CD8-positive, alpha-beta memory T cell (primary cell): ENCODE measurements at places on chromosomes 16 and 17. TPM values are rescaled to one million over a fixed set of nuclear protein-coding genes. Genes with fewer than 3 reads are reported as not detected.
A peak's percentile ranks its signal among the peaks of the same experiment; 100 is the strongest.

GRCh38 chr16:81444448-81445121 is at the start of gene CMIP:
Gene CMIP, plus strand, starts transcription at chr16:81444808.
- no peaks in the 10 kb centered on the region for H3K27me3 ChIP-seq
- peak; percentile 81 for DNase-seq
- H3K27ac ChIP-seq = peak within 1 kb of the TSS; percentile 84
- H3K4me1 ChIP-seq = peaks cover 45% of the 10 kb centered on the region
- H3K4me3 ChIP-seq = peak within 1 kb of the TSS; percentile 81

DNA sequence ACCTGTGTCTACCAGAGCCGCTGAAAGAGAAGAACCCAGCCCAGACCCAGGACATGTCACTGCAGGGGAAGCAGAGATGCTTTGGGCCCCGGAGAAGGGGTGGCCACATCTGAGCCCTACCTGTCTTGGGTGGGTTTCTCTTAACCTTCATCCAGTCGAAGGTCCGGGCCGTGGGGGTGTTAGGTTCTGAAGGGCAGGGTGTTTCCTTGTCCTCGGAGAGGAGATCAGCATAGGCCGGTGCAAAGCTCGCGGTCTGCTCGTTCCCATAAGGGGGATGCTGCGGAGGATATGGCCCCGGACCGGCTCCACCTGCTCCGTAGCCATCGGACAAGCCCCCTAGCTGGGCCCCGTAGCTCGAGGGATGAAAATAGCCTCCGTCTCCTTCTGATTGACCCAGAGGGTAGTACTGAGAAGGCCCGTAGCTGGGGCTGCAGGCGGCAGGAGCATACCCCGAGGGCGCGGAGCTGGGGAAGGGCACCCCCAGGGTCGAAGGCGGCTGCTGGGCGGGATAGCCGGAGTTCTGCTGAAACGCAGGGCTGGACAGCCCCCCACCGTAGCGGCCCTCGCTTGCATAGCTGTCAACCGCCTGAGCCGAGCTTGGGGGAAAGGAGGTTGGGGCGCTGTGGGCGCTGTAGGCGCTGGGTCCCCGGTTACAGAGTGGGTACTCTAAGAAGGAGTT is 464 bp downstream of the HOXB1 start:
- no peak for DNase-seq
- H3K27ac ChIP-seq = no peak overlapping the region
- no peaks in the 10 kb centered on the region for H3K4me1 ChIP-seq
- H3K36me3 ChIP-seq = no peaks in the 10 kb centered on the region
- peaks cover 5% of the 10 kb centered on the region for H3K27me3 ChIP-seq

GRCh38 chr17:28735242-28735722 is 6.7 kb downstream of the NEK8 start:
- H3K4me3 ChIP-seq = no peak overlapping the region
- peaks cover 15% of the 10 kb centered on the region for H3K4me1 ChIP-seq
- peak overlapping the region; percentile 31 for H3K27ac ChIP-seq
- no peaks in the 10 kb centered on the region for H3K36me3 ChIP-seq

GRCh38 chr17:72385475-72385874 is 264.7 kb downstream of the SOX9 start:
- H3K4me1 ChIP-seq = no peaks in the 10 kb centered on the region
- no peak overlapping the region for H3K4me3 ChIP-seq
- H3K27me3 ChIP-seq = no peaks in the 10 kb centered on the region
- no peak overlapping the region for H3K27ac ChIP-seq
- no peak for DNase-seq

GRCh38 chr17:13351046-13351445 is 250.7 kb downstream of the HS3ST3A1 start:
- H3K36me3 ChIP-seq = no peaks in the 10 kb centered on the region
- DNase-seq = no peak
- no peaks in the 10 kb centered on the region for H3K27me3 ChIP-seq
- H3K27ac ChIP-seq = no peak overlapping the region
- no peaks in the 10 kb centered on the region for H3K4me1 ChIP-seq

DNA sequence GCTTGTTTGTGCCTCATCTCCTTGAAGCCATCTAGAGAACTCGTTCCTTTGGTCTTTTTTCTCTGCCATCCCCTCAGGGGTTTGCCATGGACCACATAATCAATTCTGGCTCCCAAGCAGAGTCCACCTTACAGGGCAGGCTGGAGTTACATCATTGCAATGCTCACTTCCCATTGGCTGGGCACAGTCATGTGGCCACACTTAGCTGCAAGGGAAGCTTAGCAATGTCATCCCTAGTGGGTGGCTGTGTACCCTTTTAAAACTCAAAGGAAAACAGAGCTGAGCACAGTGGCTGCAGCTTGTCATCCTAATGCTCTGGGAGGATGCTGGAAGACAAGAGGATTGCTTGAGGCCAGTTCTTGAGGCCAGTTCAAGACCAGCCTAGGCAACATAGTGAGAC is 41.9 kb upstream of the POLR3E start:
- no peak overlapping the region for H3K4me3 ChIP-seq
- DNase-seq = no peak

- no peak overlapping the region for H3K27ac ChIP-seq
- no peak for DNase-seq
- no peaks in the 10 kb centered on the region for H3K36me3 ChIP-seq
- no peaks in the 10 kb centered on the region for H3K27me3 ChIP-seq
- no peaks in the 10 kb centered on the region for H3K4me1 ChIP-seq
These were observed 328.0 kb downstream of the TMEM114 start for GRCh38 chr16:8262299-8262698.

DNA sequence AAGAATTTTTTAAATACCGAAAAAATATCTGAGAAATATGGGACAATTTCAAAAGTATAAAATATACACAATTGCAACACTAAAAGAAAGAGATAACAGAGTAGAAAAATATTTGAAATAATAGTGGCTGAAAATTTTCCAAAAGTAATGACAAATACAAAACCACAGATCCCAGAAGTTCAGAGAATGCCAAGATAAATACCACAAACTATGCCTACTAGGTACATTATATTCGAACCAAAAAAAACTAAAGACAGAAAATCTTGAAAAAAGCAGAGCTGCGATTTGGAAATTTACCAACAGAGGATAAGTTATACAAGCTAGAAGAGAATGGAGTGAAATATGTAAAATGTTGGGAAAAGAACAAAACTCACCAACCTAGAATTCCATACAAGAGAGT is 191.3 kb upstream of the ELAC2 start:
- H3K27ac ChIP-seq = no peak overlapping the region
- DNase-seq = no peak
- no peak overlapping the region for H3K4me3 ChIP-seq
- H3K27me3 ChIP-seq = no peaks in the 10 kb centered on the region

DNA sequence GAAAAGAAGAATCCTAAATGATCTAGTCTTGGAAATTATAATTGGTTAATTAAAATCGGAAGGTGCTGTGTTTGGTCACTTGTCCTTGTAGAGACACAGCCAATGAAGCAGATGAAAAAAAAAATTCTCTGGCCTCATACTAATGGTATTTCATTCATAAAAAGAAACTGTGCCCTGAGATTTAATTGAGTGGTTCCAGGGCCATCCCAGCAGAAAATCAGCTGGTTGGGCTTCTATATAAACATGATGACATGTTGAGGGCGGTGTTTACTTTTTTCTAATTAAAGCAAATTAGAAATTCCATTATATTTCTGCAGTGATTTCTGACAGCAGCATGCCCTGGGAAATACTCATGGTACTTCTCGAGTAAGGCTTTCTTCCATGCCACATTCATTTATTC is 191.9 kb upstream of the KCNJ16 start:
- H3K4me3 ChIP-seq = no peak overlapping the region
- no peak for DNase-seq
- H3K27ac ChIP-seq = no peak overlapping the region
- no peaks in the 10 kb centered on the region for H3K27me3 ChIP-seq
- H3K4me1 ChIP-seq = no peaks in the 10 kb centered on the region

GRCh38 chr16:4218202-4218601 is 23.7 kb downstream of the SRL start:
- no peaks in the 10 kb centered on the region for H3K36me3 ChIP-seq
- H3K27ac ChIP-seq = no peak overlapping the region
- no peaks in the 10 kb centered on the region for H3K4me1 ChIP-seq
- DNase-seq = no peak
- no peaks in the 10 kb centered on the region for H3K27me3 ChIP-seq

- no peaks in the 10 kb centered on the region for H3K27me3 ChIP-seq
- H3K4me1 ChIP-seq = peaks cover 73% of the 10 kb centered on the region
- DNase-seq = no peak
- no peaks in the 10 kb centered on the region for H3K36me3 ChIP-seq
- no peak overlapping the region for H3K27ac ChIP-seq
These were observed 4.1 kb downstream of the RARA start for GRCh38 chr17:40312893-40313667.

- H3K27ac ChIP-seq = no peak overlapping the region
- H3K4me3 ChIP-seq = no peak overlapping the region
- H3K36me3 ChIP-seq = no peaks in the 10 kb centered on the region
- no peaks in the 10 kb centered on the region for H3K4me1 ChIP-seq
- no peak for DNase-seq
- H3K27me3 ChIP-seq = no peaks in the 10 kb centered on the region
These were observed 225.9 kb downstream of the CNTNAP4 start for GRCh38 chr16:76503091-76503490.

GRCh38 chr17:17104494-17104893 is 62.2 kb downstream of the MPRIP start:
- H3K27me3 ChIP-seq = no peaks in the 10 kb centered on the region
- no peak overlapping the region for H3K4me3 ChIP-seq
- no peak for DNase-seq
- no peaks in the 10 kb centered on the region for H3K36me3 ChIP-seq

DNA sequence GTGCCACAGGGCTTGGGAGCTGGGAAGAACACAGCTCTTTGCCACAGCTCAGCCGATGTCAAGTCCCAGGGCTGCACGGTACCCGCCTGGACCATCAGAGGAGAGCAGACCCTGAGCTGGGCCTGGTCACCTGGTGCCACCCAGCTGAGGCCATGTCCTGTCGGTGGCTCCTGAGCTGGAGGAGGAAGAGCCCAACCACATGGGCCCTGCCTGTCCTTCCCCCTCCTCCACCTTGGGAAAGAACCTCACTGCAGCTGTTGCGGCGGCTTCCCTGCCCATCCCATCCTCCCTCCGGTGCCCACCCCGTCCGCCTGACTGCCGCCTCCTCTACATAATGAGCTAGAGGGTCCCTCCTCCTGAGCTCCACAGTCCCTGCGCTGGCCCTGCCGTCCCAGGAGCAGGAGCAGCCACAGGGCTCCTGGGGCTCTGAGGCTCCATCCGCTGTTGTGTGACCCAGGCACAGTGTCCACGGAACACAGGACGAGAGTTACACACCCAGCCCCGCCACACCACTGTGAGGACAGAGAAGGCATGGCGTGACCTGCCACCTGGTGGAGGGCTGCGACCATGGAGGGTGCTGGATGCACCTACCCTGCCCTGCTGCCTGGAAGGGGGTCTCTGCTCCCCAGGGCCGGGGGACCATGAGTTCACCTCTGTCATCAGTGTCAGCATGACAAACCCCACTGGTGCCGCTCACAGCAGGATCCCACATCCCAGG is 21.4 kb upstream of the CHMP6 start:
- H3K4me3 ChIP-seq = no peak overlapping the region
- DNase-seq = peak; percentile 61
- H3K27ac ChIP-seq = no peak overlapping the region
- H3K4me1 ChIP-seq = peaks cover 12% of the 10 kb centered on the region
- no peaks in the 10 kb centered on the region for H3K27me3 ChIP-seq
- H3K36me3 ChIP-seq = no peaks in the 10 kb centered on the region

- H3K27ac ChIP-seq = peak overlapping the region; percentile 79
- no peak for DNase-seq
- H3K4me3 ChIP-seq = no peak overlapping the region
These were observed 128.0 kb upstream of the PLCG2 start for GRCh38 chr16:81650982-81651562.

DNA sequence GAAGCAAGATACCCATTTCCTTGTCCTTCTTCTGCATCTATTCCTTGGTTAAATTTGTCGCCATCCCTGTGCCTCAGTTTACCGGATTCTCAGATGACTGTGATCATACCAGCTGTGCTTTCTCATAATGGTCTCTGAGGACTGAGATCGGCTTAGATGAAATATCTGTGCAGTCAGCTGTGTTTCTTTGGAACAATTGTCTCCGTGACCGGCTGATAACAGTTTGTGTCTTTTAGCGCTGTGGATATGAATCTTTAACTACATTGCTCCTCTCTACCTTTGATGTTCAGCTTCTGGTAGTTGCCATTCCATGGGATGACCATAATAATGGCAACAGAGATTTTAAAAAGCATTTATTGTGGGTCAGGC is 473 bp downstream of the FTO start:
- H3K36me3 ChIP-seq = no peaks in the 10 kb centered on the region
- H3K4me3 ChIP-seq = peak overlapping the region; percentile 92
- H3K27ac ChIP-seq = peak overlapping the region; percentile 62
- no peak for DNase-seq
- H3K4me1 ChIP-seq = peaks cover 16% of the 10 kb centered on the region

- H3K36me3 ChIP-seq = no peaks in the 10 kb centered on the region
- no peaks in the 10 kb centered on the region for H3K27me3 ChIP-seq
- no peaks in the 10 kb centered on the region for H3K4me1 ChIP-seq
- no peak overlapping the region for H3K4me3 ChIP-seq
These were observed 6.0 kb upstream of the SERPINF1 start for GRCh38 chr17:1755827-1756262.

- DNase-seq = no peak
- H3K27me3 ChIP-seq = no peaks in the 10 kb centered on the region
- no peak overlapping the region for H3K4me3 ChIP-seq
- H3K36me3 ChIP-seq = no peaks in the 10 kb centered on the region
- H3K4me1 ChIP-seq = peaks cover 85% of the 10 kb centered on the region
These were observed 21.7 kb downstream of the CREBBP start for GRCh38 chr16:3858801-3859200.

DNA sequence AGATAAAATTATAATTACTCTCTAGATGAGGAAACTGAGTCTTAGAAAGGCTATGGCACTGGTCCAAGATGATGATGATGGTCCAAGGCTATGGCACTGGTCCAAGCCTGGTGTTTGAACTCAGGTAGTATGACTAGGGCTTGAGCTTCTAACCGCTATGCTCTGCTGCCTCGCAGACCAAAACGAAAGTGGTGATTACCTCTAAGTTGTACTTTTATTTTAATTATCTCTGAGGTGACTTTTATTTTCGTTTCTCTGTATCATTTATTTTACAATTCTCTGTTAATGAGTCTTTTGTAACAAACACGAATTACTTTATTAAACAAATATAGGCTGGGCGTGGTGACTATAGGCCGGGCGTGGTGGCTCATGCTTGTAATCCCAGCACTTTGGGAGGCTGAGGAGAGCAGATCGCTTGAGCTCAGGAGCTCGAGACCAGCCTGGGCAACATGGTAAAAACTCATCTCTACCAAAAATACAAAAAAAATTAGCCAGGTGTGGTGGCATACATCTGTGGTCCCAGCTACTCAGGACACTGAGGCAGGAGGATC is 5.6 kb downstream of the REXO5 start:
- no peak for DNase-seq
- peaks cover 7% of the 10 kb centered on the region for H3K4me1 ChIP-seq
- no peaks in the 10 kb centered on the region for H3K27me3 ChIP-seq
- no peak overlapping the region for H3K4me3 ChIP-seq
- no peaks in the 10 kb centered on the region for H3K36me3 ChIP-seq
- no peak overlapping the region for H3K27ac ChIP-seq

GRCh38 chr16:73124665-73125375 is 76.9 kb upstream of the ZFHX3 start:
- H3K27ac ChIP-seq = no peak overlapping the region
- no peaks in the 10 kb centered on the region for H3K4me1 ChIP-seq
- no peak overlapping the region for H3K4me3 ChIP-seq
- H3K36me3 ChIP-seq = no peaks in the 10 kb centered on the region
- no peaks in the 10 kb centered on the region for H3K27me3 ChIP-seq

FOXC2 gene
- not detected for total RNA-seq

RCVRN gene
- not detected for total RNA-seq

PYDC1 gene
- not detected for total RNA-seq

FBXW10 gene
- total RNA-seq = 0.11 TPM

WNT9B gene
- total RNA-seq = not detected

IL21R gene
- 80.5 TPM for total RNA-seq

C16orf89 gene
- total RNA-seq = not detected

CCL17 gene
- total RNA-seq = 18.6 TPM

CCL1 gene
- 52.8 TPM for total RNA-seq

SSTR5 gene
- total RNA-seq = not detected

TNFRSF13B gene
- total RNA-seq = not detected

ANKS4B gene
- not detected for total RNA-seq
